Left colon (tissue), 2 donors: ENCODE measurements at places on chromosomes 16 and 17.

GRCh38 chr16:5015351-5015750, 18.4 kb downstream of the NAGPA start:
- DNase-seq, result no peak

DNA sequence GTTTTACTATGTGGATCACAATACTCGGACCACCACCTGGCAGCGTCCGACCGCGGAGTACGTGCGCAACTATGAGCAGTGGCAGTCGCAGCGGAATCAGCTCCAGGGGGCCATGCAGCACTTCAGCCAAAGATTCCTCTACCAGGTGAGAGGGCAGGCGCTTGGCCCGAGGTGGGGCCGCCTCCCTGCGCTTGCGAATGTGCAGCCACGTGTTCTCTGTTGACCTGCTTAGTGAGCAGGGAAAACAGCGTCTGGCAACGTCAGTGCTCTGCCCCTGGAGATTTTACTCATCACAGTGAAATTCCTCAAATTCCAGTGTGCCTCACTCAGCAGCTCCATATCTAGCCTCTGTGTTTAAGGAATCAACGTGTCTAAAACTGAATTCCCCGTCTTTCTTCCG, 33.4 kb upstream of the CLEC18A start:
- DNase-seq, result no peak

- DNase-seq, result peak; percentile 59
Observed at GRCh38 chr16:81189100-81189664, 49.3 kb upstream of the BCO1 start.

DNA sequence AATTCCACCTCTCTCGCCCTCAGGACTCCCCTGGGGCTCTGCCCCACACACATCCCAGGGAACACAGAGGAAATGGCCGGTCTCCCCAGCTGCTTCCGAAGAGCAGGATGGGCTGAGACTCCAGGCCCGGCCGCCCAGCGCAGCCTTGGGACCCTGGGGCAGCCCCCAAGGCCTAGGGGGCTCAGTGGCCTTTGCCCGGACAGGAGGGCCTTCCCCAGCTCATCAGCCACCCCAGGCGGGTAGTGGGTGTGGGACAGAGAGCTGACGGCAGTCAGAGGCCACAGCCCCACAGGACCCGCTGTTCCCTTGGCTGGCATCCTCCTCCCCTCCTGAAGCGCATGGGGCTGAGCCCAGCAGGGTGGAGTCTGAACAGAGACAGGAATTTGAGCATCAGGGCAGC, 6.2 kb upstream of the CBFA2T3 start:
- DNase-seq, result no peak

GRCh38 chr16:4433228-4433627, 7.6 kb downstream of the DNAJA3 start:
- no peak for DNase-seq

GRCh38 chr17:48558057-48558830, 13.3 kb upstream of the HOXB2 start:
- no peak for DNase-seq

GRCh38 chr16:53726625-53727024, 22.7 kb downstream of the FTO start:
- no peak for DNase-seq
